ENCODE measurements at places on chromosomes 12 and 14.

- DNase-seq, result no peak
These were observed 13.5 kb downstream of the PHLDA1 start for GRCh38 chr12:76018111-76018510.

DNA sequence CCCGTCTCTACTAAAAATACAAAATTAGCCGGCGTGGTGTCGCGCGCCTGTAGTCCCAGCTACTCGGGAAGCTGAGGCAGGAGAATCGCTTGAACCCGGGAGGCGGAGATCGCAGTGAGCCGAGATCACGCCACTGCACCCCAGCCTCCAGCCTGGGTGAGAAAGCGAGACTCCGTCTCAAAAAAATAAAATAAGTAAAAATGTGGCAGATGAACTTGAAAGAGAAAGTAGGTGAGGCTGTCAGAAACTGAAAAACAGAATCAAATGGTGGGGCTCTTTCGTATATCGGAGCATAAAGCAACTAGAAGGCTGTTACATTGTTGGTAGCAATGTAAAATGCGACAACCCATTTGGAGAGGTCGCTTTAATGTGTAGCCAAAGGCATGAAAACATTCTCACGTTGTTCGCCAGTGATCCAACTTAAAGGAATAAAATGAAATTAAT lies 767 bp upstream of the CCNT1 start:
- DNase-seq, result no peak

- DNase-seq, result peak; percentile 96
These were observed at the start of gene TPI1 for GRCh38 chr12:6867413-6868210. TPI1 (plus strand) TSS chr12:6867531; CDS start chr12:6867567, 36 bp downstream.

- DNase-seq, result no peak
These were observed 89.7 kb downstream of the GLT1D1 start for GRCh38 chr12:128942960-128943477.

- DNase-seq, result no peak
These were observed 106.2 kb upstream of the PDE3A start for GRCh38 chr12:20262119-20262518.

All from AG20443 (cell line).